Mesenteric fat pad (tissue), 1 donor: ENCODE measurements at places on chromosomes 6 and 20. TPM values are rescaled to one million over a fixed set of nuclear protein-coding genes. Genes with fewer than 3 reads are reported as not detected.

Gene RBPJL
- total RNA-seq = not detected

Gene SRSF3
- 214 TPM for total RNA-seq

Gene SLC32A1
- not detected for total RNA-seq

Gene SERPINB1
- 55.6 TPM for total RNA-seq

Gene OLIG3
- total RNA-seq = not detected

Gene C20orf141
- 0.84 TPM for total RNA-seq

DNA sequence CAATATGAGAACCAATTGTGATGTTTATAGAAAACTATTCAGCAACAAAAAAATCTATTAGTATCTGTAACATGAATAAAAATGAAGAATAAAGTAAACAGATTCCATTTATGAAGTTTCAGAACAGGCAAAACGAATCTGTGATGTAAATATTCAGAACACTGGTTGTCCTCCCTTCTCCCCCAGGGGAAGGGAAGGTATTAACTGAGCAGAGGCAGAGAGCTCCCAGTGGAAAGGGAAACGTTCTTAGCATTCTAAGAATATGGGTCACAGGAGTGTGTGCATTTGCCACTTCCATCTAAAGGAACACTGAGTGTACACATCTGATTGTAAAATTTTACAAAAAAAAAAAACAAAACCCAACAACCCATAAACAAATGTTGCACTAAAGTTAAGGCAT, 23.1 kb downstream of the SPAG4 start:
- DNase-seq = no peak

DNA sequence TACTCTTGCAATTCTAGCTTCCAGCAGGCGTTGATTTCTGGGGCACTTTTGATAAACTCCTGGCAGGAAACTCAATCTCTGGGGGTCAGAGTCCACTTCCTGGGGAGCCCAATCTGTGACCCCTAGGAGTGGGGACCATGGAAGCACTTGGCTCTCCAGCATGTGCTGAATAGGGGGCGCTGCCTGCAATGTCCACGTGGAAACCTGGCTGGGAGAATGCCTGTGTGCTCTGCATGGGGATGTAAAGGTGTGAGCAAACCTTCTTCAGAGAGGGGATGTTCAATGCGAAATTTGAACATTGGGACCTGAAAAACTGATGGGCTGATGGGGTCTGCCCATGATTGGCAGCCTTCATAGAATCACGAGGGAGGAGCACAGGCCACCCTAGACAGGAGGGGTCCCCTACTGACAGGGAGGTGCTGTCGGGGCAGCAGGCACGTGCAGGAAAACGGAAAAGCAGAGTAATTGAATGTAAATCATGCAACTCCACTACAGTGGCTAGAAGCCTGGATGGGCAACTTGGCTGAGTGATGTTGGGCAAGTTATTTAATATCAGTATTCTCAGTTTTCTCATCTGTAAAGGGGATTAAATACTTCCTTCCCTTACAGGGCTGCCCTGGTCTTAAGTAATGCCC, 47.8 kb downstream of the CEP43 start:
- DNase-seq = no peak

DNA sequence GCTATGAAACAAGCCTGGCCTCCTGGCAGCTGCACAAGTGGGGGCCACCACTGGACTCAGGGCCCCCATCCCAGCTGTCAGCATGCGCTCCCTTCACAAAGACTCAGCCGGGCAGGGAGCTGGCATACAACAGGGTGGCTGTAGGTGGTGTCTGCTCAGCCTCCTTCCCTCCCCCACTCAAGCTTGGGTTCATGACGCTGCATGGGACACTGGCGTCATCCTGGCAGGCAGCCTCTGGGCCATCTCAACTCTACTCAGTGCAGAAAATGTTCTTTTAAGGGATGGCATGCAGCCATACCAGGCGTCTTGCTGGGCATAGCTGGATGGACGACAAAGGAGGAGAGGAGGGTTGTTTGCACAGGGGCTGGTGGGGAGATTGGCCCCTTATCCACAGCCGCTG, 30.5 kb downstream of the SAYSD1 start:
- no peak for DNase-seq

DNA sequence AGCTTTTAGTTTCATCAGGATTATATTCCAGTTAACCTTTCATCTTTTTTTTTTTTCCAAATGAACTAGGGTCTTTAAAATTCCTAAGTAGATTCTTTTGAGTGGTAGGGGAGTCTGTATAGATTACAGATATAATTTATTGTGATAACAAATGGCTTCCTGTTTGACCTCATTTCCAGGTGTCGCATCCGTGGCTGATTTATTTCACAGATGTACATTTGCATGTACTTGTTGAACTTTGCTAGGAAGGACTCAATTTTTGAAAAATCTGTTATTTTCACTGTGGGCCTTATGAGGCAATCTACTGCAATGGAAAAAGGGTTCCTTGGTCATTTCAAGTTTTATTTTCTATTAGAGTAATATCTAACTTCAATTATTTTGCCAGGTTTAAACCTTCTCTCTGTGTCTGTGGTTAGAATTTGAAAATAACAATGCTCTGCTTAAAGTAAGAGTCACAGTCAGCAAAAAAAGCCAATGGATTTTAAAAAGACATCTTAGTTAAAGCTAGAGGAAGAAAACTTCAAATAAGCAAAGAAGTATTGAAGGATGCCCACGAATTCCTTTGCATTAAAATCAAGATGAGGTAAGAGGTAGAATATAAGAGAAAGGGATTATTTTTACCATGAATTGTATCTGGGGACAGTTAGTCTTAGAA, 57.9 kb downstream of the SAMD5 start:
- no peak for DNase-seq

DNA sequence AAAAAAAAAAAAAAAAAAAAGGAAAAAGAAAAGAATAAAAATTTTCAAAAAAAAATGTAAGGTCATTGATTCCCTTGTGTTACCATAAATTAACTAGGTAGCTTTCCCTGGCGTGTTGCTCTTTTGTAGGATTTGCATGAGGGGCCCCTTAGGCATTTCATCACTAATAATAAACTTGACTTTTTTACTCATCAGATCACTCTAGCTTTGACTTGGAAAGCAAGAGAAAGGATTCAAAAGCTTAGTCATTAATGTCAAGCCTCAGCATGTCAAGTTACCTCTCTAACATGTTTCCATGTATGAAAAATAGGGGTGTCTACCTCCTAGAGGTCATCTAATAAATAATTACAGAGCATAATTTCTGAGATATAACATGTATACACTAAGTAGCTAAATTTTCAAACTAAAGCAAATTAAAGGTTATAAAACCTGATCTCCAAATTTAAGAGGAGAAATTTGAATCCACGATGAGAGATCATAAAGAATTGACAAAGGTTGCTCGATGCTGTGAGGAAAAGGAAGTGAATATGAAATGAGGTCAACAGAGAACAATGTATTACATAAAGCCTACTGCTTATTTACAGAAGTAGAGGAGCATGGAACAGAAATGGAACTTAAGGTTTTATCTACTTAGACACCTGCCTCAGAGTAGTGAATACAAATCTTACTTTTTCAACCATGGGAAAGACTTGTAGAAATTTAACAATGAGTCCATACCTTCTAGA, 86.8 kb downstream of the ARHGAP18 start:
- no peak for DNase-seq

DNA sequence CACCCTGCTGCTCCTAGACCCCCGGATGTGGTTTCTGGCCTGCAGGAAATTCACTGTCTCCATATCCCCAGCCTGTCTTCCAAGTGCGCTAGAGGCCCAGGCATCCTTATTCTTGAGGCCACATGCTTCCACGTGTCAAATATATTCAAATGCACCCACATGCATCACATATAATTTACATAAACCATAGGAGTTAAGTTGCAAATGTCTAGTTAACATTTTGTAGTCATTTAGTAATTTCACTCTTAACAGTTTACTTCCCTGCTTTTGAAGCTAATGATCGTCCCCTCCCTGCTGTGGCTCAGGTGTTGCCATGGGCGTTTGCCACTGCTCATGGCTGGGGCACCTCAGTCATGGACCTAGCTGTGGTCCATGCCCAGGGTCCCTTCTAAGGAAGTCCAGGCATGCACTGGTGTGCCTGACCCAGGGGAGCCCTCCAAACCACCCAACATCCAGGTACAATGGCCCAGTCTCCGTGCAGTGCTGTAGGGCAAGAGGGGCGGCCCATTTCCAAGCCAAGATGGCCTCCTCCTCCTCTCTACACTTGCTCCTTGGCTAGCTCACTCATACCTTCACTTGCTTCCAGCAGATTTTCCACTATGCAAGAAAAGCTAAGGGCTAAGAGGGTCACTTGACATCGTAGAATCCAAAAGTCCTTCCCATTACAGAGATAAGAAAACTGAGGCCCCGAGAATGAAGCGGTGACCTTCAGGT, 42.4 kb downstream of the FGD2 start:
- no peak for DNase-seq

- DNase-seq = no peak
Observed at GRCh38 chr6:44431118-44431725, 43.7 kb downstream of the CDC5L start.

- DNase-seq = no peak
Observed at GRCh38 chr6:141666187-141666586, 466.5 kb upstream of the GJE1 start.

DNA sequence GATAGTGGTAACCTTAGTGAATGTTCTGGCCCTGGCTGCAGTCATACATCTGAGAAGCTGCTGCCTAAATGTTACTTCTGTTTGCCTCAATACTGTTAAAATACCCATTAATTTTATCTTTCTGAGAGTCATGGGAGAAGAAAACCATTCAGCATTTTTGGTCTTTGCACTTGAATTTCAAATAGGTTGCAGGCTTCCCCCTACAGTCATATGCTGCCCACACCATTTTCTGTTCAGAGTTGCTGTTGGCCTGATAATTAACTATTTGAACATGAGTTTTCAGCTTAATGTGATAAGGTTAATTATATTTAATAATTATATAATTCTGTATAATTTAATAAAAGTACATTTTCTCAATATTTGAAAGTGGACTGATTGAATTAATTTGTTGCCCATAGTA, 325.5 kb upstream of the KCNQ5 start:
- no peak for DNase-seq

- DNase-seq = no peak
Observed at GRCh38 chr20:47036091-47036870, 141.6 kb downstream of the EYA2 start.
